Testis (tissue), 5 donors: ENCODE measurements at places on chromosomes 12 and 14. TPM values are rescaled to one million over a fixed set of nuclear protein-coding genes. Genes with fewer than 3 reads are reported as not detected.

GLIPR1L1 gene
- 95.5 TPM for polyA plus RNA-seq

GRCh38 chr12:117144599-117144998, 45.4 kb upstream of the TESC start:
- DNase-seq, result no peak

DNA sequence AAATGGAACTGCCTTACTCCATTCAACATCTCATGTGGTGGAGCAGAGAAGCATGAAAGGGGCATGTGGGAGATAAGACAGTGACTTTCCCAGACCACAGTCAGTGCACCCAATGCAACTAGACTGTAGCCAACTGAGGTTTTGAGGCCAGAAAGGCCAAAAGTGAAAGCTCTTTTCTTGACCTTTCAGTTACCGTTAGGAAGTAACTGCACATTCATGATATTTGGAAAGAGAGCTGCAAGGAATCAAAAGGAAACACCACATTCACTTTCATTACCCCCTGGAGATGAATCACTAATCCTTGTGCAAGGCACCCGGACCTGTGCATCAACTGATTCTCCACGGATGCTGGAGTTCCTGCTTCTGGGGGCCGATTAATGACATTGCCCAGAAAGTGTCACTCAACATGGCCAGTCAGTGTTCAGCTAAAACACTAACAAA, 72.9 kb upstream of the ELK3 start:
- DNase-seq, result no peak

GRCh38 chr12:53093777-53094393, 3.6 kb upstream of the IGFBP6 start:
- no peak for DNase-seq

GRCh38 chr14:70782361-70782760, 27.0 kb downstream of the MAP3K9 start:
- DNase-seq, result no peak

VRTN gene
- polyA plus RNA-seq, result 3.5 TPM

- no peak for DNase-seq
These were observed 143.0 kb upstream of the DDHD1 start for GRCh38 chr14:53295985-53296582.
